ENCODE measurements at places on chromosomes 6 and 20.

DNA sequence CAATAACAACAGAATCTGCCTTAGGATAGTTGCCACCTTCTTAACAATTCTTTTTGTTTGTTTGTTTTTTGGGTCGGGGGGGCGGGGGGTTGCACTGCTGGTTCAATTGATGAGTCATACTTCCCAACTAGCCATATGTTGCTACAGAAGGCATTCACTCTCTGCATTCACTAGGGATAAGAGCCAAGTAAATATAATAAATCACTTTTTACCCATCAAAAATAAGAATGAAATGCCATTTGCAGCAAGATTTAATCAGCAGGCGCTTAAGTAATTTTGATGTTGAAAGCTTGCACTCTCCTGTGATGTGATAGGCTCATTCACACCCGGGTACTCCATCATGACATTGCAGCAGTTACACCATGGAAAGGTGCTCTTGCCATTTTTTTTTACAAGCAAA is 209.8 kb downstream of the HIVEP2 start:
- DNase-seq: no peak

DNA sequence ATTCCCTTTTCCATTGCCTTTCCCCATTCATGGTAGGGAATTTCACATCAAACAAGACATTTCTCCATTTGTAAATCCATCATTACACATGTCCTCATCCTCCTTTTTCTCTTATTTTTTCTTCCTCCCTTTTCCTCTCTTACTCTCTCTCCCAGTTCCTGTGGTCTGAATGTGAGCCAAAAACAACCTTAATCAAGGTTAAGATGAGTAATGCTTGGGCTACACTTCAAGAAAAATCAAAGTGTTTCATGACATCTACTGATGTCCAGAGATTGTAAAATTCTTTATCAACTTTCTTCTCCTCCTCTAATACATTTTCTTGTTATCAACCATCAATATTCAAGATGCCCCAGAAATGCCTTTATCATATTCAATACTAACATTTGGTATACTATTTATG is 208.0 kb upstream of the PRND start:
- DNase-seq: no peak

- DNase-seq: no peak
Measured at GRCh38 chr6:96927660-96928059, 3.1 kb downstream of the KLHL32 start.

- no peak for DNase-seq
Measured at GRCh38 chr6:31070711-31071197, 41.6 kb downstream of the C6orf15 start.

DNA sequence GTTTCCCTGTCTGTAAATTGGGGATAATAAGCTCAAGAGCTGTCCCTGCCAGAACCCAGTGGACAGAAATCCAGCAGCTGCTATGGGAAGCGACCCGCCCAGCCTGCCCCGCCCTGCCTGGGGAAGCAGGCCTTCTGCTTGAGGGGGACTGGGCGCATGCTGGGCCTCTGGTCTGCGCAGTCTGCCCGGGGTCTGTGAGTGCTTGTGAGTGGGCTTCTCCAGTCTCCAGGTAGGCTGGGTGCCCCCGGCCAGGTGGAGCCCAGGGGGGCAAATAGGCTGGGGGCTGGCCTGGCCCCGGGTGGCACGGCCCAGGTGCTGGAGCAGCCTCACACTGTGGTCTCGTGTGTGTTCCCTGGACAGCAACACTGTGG is 648 bp upstream of the RBBP8NL start:
- no peak for DNase-seq

GRCh38 chr6:45377043-45377553 is 636 bp downstream of the SUPT3H start:
- DNase-seq: peak; percentile 75

GRCh38 chr6:138028893-138029292 is 78.3 kb downstream of the PERP start:
- no peak for DNase-seq

DNA sequence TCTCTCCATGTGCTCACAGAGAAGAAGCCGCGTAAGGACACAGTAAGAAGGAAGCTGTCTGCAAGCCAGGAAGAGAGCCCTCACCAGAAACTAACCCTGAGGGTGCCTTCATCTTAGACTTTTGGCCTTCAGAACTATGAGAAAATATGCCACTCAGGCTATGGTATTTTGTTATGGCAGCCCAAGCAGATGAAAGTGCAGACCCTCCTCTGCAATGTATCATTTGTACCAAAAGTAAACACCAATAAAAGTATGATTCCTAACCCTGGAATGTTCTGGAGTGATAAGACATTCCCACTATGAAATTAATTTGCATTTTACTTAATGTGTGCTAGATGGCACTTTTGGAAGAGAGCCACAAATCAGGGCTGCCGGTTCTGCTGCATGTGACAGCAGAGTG is 594.3 kb downstream of the UTRN start:
- DNase-seq: no peak

GRCh38 chr6:27279513-27280063 is 32.1 kb downstream of the PRSS16 start:
- DNase-seq: no peak

DNA sequence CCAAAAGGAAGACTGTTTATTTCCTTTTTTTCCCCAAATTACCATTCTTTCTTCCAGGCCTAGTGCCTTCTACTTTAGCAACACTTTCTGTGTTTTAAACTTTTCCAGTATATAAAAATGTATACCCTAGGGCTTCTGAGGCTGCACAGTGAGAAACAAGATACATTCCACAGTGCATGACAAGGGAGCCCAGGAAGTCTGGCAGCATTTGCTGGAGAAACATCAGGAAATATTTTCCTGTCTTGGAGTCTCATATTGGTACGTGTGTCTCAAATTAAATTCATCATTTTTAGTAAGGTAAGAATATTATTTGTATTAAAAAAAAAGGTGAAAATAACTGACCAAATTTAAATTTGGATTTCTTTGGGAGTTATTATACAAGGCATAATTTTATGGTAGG is 662.6 kb downstream of the RFPL4B start:
- no peak for DNase-seq

- no peak for DNase-seq
Measured at GRCh38 chr20:21516861-21517565, 3.1 kb upstream of the NKX2-2 start.

GRCh38 chr20:49523767-49524360 is 41.4 kb upstream of the KCNB1 start:
- DNase-seq: no peak

DNA sequence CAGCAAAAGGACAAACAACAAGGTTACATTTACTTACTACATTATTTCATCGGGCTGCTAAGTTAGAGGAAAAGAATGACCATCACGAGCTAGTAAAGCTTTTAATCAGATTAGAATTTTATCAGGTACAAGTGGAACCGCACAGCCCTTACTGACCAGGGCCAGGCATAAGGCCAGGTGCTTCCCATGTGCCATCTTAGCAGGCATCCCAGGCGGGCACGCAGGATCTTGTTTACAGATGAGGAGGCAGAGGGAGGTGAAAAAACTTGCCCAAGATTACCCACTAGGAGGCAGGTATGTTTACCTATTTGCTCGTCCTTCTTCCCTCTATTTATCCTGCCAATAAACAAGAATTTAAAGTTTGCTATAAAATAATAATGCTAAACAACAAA is 10.7 kb downstream of the EZR start:
- no peak for DNase-seq

DNA sequence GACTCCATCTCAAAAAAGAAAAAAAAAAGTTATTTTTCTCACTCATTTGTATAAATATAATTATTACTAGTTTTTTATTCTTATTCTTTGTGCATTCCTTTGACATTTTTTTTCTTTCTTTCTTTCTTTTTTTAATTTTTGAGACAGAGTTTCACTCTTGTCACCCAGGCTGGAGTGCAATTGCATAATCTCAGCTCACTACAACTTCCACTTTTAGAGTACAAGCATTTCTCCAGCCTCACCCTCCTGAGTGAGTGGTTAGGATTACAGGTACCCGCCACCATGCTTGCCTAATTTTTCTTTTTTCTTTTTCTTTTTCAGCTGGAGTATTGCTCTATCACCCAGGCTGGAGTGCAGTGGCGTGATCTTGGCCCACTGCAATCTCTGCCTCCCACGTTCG is 51.4 kb upstream of the JARID2 start:
- no peak for DNase-seq

DNA sequence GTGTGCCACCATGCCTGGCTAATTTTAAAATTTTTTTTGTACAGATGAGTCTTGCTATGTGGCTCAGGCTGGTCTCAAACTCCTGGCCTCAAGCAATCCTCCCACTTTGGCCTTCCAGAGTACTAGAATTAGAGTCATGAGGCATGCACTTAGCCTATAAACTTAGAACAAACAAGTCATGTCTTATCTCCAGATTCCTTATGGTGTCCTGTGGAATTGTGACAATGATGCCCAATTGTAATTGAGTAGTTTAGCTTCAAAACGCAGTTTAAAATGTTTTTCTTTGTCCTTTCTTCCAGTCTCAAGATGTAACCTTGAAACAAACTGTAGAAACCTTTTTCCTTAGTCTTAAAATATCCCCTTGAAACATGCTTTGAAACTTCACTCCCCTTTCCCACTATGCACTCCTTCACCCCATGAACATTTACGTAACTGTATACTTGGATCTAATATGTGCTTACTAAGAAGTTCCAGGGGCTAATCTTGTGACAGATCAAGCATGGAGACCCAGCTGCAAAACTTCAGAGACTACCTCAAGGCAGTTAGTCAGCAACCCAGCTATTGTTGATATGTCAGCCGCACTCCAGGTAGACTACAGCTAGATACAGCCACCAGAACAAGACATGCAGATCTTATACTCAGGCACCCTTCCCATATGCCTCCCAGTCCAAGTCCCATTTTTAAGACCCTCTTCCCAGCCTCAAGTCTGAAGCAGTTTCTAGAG is 46.2 kb downstream of the MAN1A1 start:
- DNase-seq: no peak

- DNase-seq: no peak
Measured at GRCh38 chr6:167394820-167395219, 69.9 kb downstream of the TTLL2 start.

- DNase-seq: no peak
Measured at GRCh38 chr6:37799263-37799644, 20.3 kb upstream of the ZFAND3 start.

- no peak for DNase-seq
Measured at GRCh38 chr6:39428152-39428551, 105.7 kb upstream of the KCNK16 start.

GRCh38 chr20:5056801-5057599 is 55.7 kb upstream of the SLC23A2 start:
- peak; percentile 84 for DNase-seq

DNA sequence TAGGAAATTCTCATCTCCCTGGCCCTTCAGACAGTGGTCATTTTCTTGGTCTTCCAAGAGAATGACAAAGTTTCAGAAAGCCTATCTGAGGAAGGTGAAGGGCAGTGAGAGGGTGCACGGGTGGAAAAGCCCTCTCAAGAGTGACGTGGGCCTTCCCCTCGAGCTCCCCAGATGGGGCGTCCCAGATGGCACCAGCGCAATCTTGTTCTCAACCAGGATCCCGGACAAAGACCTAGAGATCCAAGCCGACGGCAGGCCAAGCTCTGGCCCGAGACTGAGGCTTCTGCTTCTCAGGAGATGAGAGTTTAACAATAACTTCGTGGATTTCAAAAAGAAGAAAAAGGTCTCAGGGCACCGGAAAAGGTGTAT is 797 bp upstream of the ZNF133 start:
- no peak for DNase-seq

DNA sequence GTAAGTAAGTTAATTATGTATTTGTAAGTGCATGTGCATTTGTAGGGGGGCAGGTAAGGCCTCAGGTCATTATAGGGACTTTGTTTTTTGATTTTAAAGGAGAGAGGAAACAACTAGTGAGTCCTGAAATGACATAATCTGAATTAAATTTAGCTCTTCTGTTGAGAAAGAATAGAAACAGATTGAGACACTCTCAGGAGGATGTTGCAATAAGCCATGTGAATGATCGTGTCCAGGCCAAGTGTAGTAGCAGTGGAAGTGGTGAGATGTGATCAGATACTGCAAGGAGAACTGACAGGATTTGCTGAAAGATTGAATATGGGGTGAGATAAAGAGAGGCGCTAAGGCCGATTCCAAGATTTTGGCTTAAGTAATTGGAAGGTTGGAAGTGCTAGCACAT is 2.6 kb upstream of the CENPW start:
- DNase-seq: no peak

GRCh38 chr6:161228921-161229591 is 44.8 kb downstream of the AGPAT4 start:
- DNase-seq: no peak

DNA sequence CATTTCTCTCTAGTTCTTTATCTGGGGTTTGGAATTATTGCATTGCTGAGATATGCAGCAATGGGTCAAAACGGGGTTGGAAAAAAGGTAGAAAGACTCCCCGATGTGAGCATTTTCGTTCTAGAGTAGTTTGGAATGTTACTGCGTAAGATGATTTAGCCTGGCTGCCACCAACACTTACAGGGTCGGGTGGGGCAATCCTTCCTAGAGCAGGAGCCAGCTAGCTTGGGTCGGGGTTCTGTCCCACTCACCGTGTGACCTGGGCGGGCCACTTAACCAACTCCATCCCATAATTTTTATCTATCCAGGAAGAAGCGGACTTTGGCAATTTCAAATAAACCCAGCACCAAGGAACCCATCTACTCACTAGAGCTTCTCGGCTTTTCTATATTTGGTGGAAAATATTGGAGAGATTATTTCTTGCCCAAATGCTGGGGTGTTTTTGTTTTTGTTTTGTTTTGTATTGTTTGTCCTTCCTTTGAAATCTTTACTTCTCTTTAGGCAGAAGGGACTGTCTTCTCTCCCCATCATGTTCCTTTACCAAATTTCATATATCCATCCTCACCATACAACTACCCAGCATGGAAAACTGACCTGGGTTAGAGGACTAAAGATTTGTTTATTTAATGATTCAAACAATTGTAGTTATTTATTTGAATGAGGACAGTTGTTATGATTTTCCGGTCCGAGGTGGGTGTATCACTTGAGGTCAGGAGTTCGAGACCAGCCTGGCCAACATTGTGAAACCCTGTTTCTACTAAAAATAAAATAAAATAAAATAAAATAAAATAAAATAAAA is 72.4 kb downstream of the GPX5 start:
- no peak for DNase-seq

DNA sequence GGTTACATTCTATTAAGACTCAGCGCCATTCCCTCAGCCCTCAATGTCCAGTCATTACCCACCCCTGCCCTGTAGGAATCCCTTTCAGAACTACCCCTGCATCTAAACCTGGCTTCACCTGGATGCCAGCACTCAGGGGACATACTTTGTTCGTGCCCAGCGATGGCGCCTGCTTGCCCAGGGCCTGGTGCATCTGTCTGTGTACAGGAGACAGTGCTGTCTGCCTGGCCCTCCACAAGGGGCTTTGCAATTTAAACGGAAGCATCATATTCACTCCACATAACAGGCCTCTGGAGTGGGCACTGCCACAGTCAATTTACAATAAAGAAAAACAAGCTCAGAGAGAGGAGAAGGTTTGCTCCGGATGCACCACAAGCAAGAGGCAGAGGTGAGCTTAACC is 4.6 kb downstream of the RSPO4 start:
- DNase-seq: no peak

- no peak for DNase-seq
Measured at GRCh38 chr6:3250231-3250675, 8.5 kb upstream of the PSMG4 start.
